GM23248 (cell line): ENCODE measurements at places on chromosomes 16 and 17. TPM values are rescaled to one million over a fixed set of nuclear protein-coding genes. Genes with fewer than 3 reads are reported as not detected.

The GCGR gene
- total RNA-seq: not detected in 2 replicates

The TNS4 gene
- not detected in 2 replicates for total RNA-seq

- no peak for DNase-seq
Observed at GRCh38 chr16:75095204-75095621, 21.4 kb downstream of the LDHD start.

DNA sequence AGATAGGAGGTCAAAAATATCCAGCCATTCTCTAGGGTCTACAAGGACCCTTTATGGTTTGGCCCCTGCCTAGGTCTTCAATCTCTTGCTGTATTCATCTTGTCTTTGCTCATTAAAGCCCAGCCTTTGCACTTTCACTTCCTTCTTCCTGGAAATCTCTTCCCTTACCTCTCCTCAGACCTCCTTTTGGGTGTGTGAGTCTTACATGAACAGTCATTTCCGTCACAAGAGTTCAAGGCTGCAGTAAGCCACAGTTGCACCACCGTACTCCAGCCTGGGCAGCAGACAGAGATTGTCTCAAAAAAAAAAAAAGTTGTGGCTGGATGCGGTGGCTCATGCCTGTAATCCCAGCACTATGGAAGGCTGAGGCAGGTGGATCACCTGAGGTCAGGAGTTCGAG, 6.0 kb upstream of the ATP1B2 start:
- no peak for DNase-seq

- DNase-seq: peak; percentile 56
Observed at GRCh38 chr17:48804936-48805411, 12.1 kb downstream of the TTLL6 start.

DNA sequence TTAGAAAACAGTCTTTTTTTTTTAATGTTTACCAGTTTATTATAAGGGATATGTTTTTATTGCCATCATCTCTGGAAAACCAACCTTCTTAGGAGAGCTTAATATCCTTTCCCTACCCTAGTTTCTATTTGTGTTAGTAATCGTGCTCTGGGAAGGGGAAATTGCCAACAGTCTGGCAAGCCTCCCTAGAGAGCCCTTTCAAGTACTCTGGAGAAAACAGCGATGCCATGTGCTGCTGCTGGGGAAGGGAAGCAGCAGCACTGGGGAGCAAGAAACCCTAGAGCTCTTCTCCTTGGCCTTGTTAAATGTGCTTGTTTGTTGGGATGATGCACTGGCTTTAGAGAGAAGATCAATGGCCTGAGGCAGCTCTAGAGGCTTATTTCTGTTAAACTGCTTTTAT, 10.3 kb downstream of the RETREG3 start:
- DNase-seq: peak; percentile 23

DNA sequence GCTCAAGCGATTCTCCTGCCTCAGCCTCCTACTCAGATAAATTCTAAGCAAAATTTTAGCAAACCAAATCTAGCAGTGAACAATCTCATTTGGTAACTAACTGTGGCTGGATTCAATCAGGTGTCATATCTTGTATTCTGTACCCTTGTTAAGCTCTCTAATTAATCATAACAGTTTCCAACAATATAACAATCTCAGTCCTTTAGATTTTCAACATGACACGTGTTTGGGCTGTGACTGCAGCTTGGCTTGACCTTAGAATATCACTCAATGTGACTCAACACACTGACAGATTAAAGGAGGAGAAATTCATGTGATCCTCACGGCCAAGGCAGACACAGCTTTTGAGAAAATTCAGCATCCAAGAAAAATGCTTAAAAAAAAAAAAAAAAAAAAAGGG, 133.6 kb downstream of the BANP start:
- peak; percentile 76 for DNase-seq

- no peak for DNase-seq
Observed at GRCh38 chr16:87764600-87765472, 950 bp downstream of the KLHDC4 start.
